ENCODE measurements at places on chromosomes 2 and 18. TPM values are rescaled to one million over a fixed set of nuclear protein-coding genes. Genes with fewer than 3 reads are reported as not detected.

DNA sequence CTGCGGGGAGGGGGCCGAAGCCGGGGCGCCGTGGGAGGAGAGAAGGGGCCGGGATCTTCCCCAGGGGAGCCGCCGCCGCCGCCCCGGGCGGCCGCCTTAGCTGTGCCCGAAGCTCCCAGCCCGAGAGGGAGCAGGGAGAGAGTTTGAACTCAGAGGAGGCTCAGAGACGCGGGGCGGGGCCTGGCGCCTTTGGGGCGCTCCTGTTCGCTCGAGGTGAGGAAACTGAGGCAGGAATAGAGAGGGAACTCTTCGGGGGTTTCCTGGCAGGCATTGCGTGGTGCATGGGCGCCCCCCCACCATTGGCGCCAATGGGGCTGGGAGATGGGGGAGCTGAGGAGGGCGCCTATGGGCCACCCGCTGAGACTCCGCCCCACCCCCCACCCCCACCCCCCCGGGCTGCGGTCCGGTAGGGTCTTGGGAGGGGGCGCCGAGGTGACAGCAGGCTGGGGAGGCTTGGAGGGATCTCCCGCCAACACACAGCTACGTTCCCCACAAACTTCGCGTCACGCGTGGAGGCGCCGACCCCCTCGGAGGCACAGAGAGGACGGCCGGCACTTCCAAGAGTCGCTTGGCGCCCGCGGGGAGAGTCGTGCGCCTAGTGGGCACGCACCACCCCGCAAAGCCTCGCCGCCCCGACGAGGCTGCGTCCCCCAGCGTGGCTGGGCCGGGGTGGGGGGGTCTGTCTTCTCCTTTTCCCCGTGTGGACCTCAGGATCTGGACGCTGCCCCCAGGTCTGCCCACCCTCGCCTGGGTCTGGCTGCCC, 680 bp downstream of the CTDSP1 start:
- DNase-seq = peak; percentile 65

DNA sequence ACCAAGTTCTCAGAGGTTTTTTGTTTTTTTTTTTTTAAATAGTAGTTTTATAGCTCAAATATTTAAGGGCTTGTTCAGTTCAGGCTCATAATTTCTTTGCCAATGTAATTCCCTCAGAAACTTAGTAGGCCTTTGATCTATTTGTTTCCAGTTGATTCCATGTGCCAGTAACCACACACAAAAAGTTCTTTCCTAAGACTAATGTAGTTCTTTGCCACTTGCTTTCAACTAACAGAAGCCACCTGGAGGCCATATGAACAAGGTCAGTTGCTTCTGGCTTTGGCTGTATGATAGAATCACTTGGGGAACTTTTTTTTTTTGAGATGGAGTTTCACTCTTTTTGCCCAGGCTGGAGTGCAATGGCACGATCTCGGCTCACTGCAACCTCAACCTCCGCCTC, 100.7 kb downstream of the DTNB start:
- DNase-seq = no peak

- no peak for DNase-seq
Observed at GRCh38 chr18:64240316-64240715, 91.4 kb upstream of the LINC00305 start.

- no peak for DNase-seq
Observed at GRCh38 chr2:158234497-158234896, 132.8 kb downstream of the UPP2 start.

TMEM247 gene
- total RNA-seq = not detected

KCMF1 gene
- total RNA-seq = 59.8 TPM

UGT1A3 gene
- not detected for total RNA-seq
